ENCODE measurements at places on chromosomes 5 and 9.

- DNase-seq: no peak
- H3K4me1 ChIP-seq: no peaks in the 10 kb centered on the region
- no peak overlapping the region for H3K27ac ChIP-seq
- H3K4me3 ChIP-seq: no peak overlapping the region
- no peaks in the 10 kb centered on the region for H3K27me3 ChIP-seq
Observed at GRCh38 chr9:92616199-92616641, 53.7 kb downstream of the IPPK start.

DNA sequence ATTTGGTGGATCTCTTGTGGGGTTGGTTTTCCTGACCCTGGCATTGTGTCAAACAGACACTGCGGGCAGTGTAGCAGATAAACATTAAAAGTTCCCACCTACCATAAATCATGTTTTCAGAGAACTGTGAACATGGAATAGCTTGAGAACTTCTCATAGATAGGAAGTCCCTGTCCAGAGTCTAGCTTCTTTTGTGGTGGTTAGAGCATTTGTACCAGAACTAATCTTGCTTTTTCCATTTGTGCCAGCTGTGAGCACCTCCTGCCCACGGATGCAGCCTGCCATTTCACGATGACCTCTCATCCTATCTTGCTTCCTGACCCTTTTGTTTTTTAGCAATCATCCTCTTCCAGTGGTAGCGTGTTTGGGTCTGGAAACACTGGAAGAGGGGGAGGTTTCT, 61.4 kb downstream of the FAM78A start:
- H3K27ac ChIP-seq: no peak overlapping the region
- H3K27me3 ChIP-seq: no peaks in the 10 kb centered on the region
- H3K4me3 ChIP-seq: no peak overlapping the region

- no peak overlapping the region for H3K4me3 ChIP-seq
- no peak for DNase-seq
- H3K27ac ChIP-seq: no peak overlapping the region
- H3K36me3 ChIP-seq: no peaks in the 10 kb centered on the region
- no peaks in the 10 kb centered on the region for H3K4me1 ChIP-seq
Observed at GRCh38 chr5:124461941-124462340, 284.5 kb downstream of the ZNF608 start.

GRCh38 chr5:141100243-141100805, at the start of gene PCDHB3:
Gene PCDHB3 (plus strand): TSS chr5:141100473. CDS start chr5:141100650, 177 bp downstream.
- peaks cover 11% of the 10 kb centered on the region for H3K27me3 ChIP-seq
- no peak within 1 kb of the TSS for H3K4me3 ChIP-seq
- H3K27ac ChIP-seq: peak within 1 kb of the TSS; percentile 37
